ENCODE measurements at places on chromosomes 3 and 15. TPM values are rescaled to one million over a fixed set of nuclear protein-coding genes. Genes with fewer than 3 reads are reported as not detected.

Gene CLRN1
- not detected for total RNA-seq

Gene GXYLT2
- total RNA-seq = not detected

Gene AGBL1
- total RNA-seq = not detected

Gene MEX3B
- total RNA-seq = 0.83 TPM

Gene PTX3
- total RNA-seq = not detected

Gene WDR93
- total RNA-seq = not detected

Gene GOLGA8J
- total RNA-seq = 0.21 TPM

Gene STRIT1
- total RNA-seq = not detected

- no peak for DNase-seq
- H3K4me1 ChIP-seq = no peaks in the 10 kb centered on the region
- peaks cover 9% of the 10 kb centered on the region for H3K27me3 ChIP-seq
- H3K36me3 ChIP-seq = no peaks in the 10 kb centered on the region
Observed at GRCh38 chr3:86991840-86992435, 989 bp upstream of the VGLL3 start.

- no peak overlapping the region for H3K27ac ChIP-seq
- DNase-seq = no peak
- H3K27me3 ChIP-seq = no peaks in the 10 kb centered on the region
- no peaks in the 10 kb centered on the region for H3K36me3 ChIP-seq
- no peaks in the 10 kb centered on the region for H3K4me1 ChIP-seq
- H3K4me3 ChIP-seq = no peak overlapping the region
Observed at GRCh38 chr15:55514414-55514850, 6.4 kb upstream of the DNAAF4 start.

- H3K4me1 ChIP-seq = no peaks in the 10 kb centered on the region
- H3K4me3 ChIP-seq = no peak overlapping the region
- H3K27ac ChIP-seq = no peak overlapping the region
- no peaks in the 10 kb centered on the region for H3K36me3 ChIP-seq
- H3K27me3 ChIP-seq = peaks cover 3% of the 10 kb centered on the region
Observed at GRCh38 chr3:10928407-10928960, 64.1 kb upstream of the SLC6A1 start.

GRCh38 chr15:89400116-89400781, 65.6 kb upstream of the POLG start:
- no peak overlapping the region for H3K27ac ChIP-seq
- H3K4me3 ChIP-seq = peak overlapping the region; percentile 75
- H3K4me1 ChIP-seq = peaks cover 22% of the 10 kb centered on the region
- no peaks in the 10 kb centered on the region for H3K36me3 ChIP-seq
- no peak for DNase-seq

GRCh38 chr3:107795514-107796094, 272.8 kb downstream of the BBX start:
- H3K4me3 ChIP-seq = no peak overlapping the region
- H3K4me1 ChIP-seq = peaks cover 19% of the 10 kb centered on the region
- H3K27ac ChIP-seq = no peak overlapping the region
- H3K27me3 ChIP-seq = no peaks in the 10 kb centered on the region

DNA sequence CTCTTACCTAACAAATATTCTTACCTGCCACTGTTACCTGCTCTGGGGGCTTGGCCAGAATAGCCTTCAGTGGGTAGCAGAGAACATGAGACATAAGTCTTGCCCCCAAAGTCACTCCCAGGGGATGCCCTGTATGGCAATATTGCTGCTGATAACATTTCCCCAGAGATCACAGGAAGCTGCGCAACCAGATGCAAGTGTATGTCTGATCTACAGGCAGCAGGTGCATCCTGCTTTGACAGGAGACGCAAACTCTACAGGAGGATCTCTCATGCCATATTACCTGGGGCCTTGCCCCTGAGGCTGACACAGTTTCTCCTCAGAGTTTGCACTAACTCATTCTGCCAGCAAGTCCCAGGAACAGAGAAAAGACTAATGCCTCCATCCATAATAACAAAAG, 174.4 kb upstream of the LPP start:
- H3K4me1 ChIP-seq = peaks cover 40% of the 10 kb centered on the region
- H3K27ac ChIP-seq = peak overlapping the region; percentile 24
- H3K27me3 ChIP-seq = no peaks in the 10 kb centered on the region
- H3K4me3 ChIP-seq = no peak overlapping the region
- no peak for DNase-seq

- H3K27me3 ChIP-seq = no peaks in the 10 kb centered on the region
- no peaks in the 10 kb centered on the region for H3K36me3 ChIP-seq
- H3K27ac ChIP-seq = no peak overlapping the region
- DNase-seq = no peak
- no peak overlapping the region for H3K4me3 ChIP-seq
Observed at GRCh38 chr3:63387568-63387967, 109.5 kb downstream of the SYNPR start.

DNA sequence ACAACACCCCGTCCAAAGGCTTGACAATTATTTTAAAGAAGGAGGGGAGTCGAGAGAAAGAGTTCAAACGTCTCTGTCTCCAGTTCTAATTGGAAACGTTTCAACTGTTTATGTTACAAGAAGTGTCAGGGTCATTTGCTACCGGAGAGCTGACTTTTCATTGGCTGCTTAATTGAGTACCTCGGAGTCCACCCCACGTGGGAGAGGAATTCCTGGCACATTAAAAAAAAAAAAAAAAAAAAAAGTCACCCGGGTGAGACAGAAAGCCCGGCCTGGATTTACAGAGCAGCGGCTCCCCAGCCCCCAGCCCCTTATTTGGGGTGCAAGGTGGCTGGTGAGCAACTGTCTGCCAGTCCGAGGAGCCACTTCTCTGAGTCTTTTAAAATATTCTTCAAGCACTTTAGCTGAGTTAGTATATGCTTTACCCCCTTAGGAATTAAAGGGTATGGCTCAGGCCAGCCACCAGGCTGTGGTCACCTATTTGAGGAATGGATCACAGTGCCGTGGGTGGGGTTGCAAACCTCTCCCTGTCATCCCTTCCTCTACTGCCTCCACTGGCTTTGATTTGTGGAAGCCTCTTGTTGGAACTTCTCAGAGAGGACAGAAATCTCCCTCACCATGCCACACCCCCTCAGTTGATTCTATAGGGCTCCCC, 3.9 kb upstream of the TLE3 start:
- DNase-seq = no peak
- H3K27ac ChIP-seq = no peak overlapping the region
- H3K4me1 ChIP-seq = peaks cover 45% of the 10 kb centered on the region
- no peaks in the 10 kb centered on the region for H3K36me3 ChIP-seq
- no peak overlapping the region for H3K4me3 ChIP-seq

GRCh38 chr3:135166266-135166825, 371.3 kb downstream of the EPHB1 start:
- no peaks in the 10 kb centered on the region for H3K4me1 ChIP-seq
- H3K36me3 ChIP-seq = no peaks in the 10 kb centered on the region
- H3K27ac ChIP-seq = no peak overlapping the region
- H3K4me3 ChIP-seq = no peak overlapping the region
- H3K27me3 ChIP-seq = no peaks in the 10 kb centered on the region

GRCh38 chr15:50552238-50552637, 5.8 kb upstream of the USP50 start:
- H3K4me1 ChIP-seq = peaks cover 10% of the 10 kb centered on the region
- H3K27ac ChIP-seq = no peak overlapping the region
- DNase-seq = no peak

- no peak overlapping the region for H3K27ac ChIP-seq
- peaks cover 2% of the 10 kb centered on the region for H3K36me3 ChIP-seq
- no peak for DNase-seq
- H3K4me1 ChIP-seq = no peaks in the 10 kb centered on the region
- no peak overlapping the region for H3K4me3 ChIP-seq
Observed at GRCh38 chr3:124680521-124680920, 49.7 kb upstream of the UMPS start.

- DNase-seq = no peak
- H3K27me3 ChIP-seq = no peaks in the 10 kb centered on the region
- no peak overlapping the region for H3K27ac ChIP-seq
- no peaks in the 10 kb centered on the region for H3K36me3 ChIP-seq
- H3K4me1 ChIP-seq = peaks cover 24% of the 10 kb centered on the region
Observed at GRCh38 chr3:177364236-177364635, 167.0 kb upstream of the TBL1XR1 start.

- peaks cover 27% of the 10 kb centered on the region for H3K36me3 ChIP-seq
- H3K4me1 ChIP-seq = peaks cover 31% of the 10 kb centered on the region
- no peak overlapping the region for H3K27ac ChIP-seq
- no peak for DNase-seq
- peaks cover 66% of the 10 kb centered on the region for H3K27me3 ChIP-seq
Observed at GRCh38 chr3:66583424-66584040, 82.7 kb upstream of the LRIG1 start.

Measured in natural killer cell treated with Interleukin-12 subunit alpha and Interleukin-12 subunit beta and Interleukin-15 and Interleukin-18, amount 100 ng/mL, for 72 hours (primary cell).